Activated CD8-positive, alpha-beta memory T cell treated with anti-CD3 and anti-CD28 coated beads for 24 hours (primary cell): ENCODE measurements at places on chromosomes 13 and 19.

DNA sequence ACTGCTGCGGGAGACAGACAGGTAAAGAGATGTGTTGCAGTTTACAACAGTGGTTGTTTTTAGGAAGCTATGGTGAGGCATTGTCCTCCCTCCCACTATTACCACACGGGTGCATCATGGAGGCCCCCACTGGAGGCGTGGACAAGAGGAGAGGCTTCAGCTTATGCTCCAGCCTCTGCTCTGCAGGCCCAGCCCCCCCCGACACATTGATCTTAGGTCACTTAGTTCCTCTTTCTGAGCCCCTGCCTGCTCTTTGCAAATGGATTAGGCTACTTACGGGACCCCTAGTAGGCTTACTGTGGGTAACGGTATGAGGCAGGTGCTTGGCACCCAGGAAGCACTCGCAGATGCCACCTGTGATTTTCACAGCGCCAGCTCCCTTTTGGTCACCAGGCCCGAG, 123.9 kb downstream of the SLC7A1 start:
- DNase-seq = no peak

- DNase-seq = no peak
These were observed 2.1 kb upstream of the ATP12A start for GRCh38 chr13:24678151-24678550.

GRCh38 chr13:59373341-59373740, 790.4 kb downstream of the DIAPH3 start:
- DNase-seq = no peak

DNA sequence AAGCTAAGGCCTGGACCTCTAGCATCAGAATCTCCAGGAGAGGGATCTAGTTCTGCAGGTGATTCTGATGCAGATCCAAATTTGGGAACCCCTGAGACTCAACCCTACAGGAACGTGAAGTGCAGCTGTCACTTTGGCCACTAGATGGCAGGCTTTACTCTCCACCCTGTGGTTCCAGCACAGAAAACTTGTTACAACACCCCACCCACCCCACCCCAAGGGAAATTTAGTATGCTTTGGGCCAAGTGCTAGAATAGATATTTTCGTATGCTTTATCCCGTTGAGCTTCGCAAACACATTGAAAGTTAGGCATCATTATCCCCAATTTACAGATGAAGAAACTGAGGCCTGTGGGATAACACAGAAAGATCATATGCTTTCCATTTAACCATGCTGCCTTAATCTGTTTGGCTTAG, 232.0 kb downstream of the B3GLCT start:
- DNase-seq = peak; percentile 74

GRCh38 chr19:34482380-34483250, 1.1 kb downstream of the WTIP start:
- no peak for DNase-seq

DNA sequence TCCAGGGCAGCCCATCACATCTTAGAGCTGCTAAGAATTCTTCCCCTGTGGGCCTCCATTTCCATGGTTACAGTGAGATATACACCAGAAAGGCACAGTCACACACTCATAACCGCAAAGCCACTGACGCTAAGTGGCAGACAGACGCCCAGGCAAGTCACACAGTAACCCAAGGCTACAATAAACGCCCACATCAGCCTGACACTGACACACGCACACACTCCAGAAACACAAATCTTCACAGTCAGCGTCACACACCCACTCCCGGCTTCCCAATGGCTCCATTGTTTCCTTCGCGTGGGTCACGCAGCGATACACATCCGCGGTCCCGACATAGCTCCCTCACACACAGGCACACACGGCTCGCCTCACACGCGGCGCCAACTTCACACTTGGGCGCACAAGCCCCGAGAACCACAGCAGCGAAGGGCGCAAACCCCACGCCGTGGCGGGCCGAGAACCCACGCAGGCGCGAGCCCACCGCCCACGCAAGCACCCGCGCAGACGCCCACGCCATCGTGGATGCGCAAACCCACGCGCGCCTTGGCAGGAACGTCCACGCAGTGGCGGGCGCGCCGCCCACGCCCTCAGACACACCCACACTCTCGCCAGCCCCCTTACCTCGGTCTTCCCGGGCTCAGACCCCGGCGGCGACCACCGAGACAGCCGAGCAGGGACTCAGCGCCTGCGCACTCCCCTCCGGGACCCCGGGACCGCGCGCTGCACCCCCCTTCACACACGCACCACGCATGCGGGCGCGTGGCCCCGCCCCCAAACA, at the start of gene ZNF667:
Gene ZNF667, minus strand, starts transcription at position 695 of the 778 bp plus-strand sequence. CDS start 14,975 bp downstream, outside the sequence.
- peak; percentile 67 for DNase-seq

DNA sequence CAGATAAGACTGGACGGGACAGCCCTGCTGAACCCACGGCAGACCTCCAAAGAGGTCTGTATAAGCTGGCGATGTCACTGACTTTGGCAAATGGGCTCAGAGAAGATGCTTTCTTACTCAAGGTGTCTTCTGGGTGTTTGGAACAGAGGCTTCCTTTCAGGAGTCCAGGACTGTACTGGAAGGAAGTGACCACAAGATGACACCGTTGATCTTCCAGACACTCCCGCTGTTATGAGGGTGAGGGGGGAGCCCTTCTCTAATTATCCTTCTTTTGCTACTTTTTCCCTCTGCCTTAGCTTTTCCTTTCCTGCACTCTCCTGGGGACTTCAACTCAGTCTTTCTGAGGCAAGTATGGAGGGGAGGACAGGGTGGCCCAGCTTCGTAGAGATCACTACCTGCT, 65.2 kb upstream of the ZNF599 start:
- DNase-seq = no peak

- no peak for DNase-seq
These were observed 29.5 kb downstream of the COL4A1 start for GRCh38 chr13:110277357-110277975.

GRCh38 chr19:10763828-10764339, 46.0 kb downstream of the DNM2 start:
- DNase-seq = no peak

DNA sequence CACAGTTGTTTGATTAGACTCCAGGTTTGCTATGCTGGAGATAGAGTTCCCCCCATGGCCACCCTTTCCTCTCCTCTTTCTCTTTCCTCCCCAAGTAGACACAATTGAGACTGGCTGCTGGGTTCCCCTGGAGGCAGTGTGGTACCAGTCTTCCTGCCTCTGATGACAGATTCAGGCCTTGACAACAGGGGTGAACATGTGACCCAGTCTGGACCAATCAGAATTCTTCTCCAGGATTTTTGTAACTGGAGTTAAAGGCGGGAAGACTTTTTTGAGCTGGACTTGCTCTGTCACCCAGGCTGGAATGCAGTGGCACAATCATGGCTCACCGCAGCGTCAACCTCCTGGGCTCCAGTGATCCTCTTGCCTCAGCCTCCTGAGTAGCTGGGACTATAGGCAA, 48.7 kb downstream of the CCNE1 start:
- DNase-seq = no peak

DNA sequence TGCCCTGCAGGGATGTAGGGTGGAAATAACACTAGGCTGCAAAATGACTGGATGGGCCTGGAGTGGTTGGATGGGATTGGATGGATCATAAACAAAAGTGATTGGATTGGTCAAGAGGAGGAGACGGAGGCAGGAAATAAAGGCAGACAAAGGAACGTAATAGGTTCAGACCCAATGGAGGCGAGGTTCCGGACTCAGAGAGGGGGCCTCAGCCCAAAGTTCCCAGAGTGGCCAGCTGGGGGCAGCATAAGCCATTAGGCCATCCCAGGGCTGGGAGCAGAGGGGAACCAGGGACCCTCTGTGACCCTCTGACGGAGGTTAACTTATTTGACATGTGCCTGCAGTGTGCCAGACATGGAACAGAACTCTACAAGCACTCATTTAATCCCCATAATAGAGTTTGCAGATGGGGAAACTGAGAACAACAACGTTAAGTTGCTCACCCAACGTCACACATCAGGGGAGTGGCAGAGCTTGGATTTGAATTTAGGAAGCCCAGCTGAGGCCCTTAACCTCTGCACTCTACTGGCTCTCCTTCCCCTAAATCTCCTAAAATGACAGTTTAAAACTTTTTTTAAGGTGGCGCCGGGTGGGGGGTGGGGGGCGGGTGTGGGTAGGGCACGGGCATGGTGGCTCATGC, 15.3 kb upstream of the MAP1S start:
- peak; percentile 92 for DNase-seq

GRCh38 chr19:48752496-48753365, at the start of gene FUT1:
TSS of gene FUT1 (minus strand) at chr19:48752641. CDS start at chr19:48751281, 1,360 bp downstream.
- peak; percentile 72 for DNase-seq

GRCh38 chr19:14135985-14136508, 342 bp downstream of the ASF1B start:
- DNase-seq = no peak

DNA sequence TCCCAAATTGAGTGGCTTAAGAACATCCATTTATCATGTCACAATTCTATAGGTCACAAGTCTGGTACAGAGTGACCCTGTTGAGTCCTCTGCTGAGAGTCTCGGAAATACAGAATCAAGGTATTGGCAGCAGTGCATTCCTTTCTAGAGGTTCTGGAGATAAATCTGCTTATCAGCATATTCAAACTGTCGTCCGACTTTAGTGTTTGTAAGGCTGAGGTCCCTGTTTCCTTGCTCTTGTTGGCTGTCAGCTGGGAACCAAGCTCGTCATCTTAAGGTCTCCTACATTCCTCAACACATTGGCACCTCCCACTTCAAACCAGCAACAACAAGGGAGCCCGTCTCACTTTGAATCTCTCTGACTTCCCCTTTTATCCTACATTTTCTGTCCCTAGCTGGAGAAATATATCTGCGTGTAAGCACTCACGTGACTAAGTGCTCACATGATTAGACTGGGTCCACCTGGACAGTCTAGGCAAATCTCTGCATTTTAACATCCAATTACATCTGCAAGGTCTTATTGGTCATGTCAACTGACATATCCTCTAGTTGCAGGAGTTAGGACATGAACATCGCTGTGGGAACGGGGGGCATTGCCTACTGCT, 886.8 kb downstream of the PCDH9 start:
- no peak for DNase-seq

DNA sequence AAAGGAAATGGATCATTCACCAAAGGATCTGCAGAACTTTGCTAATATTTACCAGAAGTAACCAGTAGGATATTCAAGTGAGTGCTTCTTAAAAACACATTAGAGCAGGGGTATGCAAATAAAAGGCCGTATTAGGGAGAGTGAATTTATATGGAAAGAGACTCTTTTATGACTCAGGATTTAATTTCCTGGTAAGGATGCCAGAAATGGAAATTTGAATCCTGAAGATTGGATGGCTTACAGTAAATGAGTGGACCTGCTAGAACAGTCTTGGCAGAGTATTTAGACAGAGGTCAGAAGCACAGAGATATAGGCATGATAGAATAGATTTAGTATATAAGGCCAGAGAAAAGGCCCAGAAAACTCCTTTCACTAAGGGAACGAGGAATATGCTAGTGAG, 201.6 kb downstream of the SLITRK5 start:
- no peak for DNase-seq

GRCh38 chr13:82747291-82747690, 1135.0 kb downstream of the SLITRK1 start:
- no peak for DNase-seq

- DNase-seq = peak; percentile 33
These were observed 76.2 kb downstream of the SLC15A1 start for GRCh38 chr13:98676239-98676638.

DNA sequence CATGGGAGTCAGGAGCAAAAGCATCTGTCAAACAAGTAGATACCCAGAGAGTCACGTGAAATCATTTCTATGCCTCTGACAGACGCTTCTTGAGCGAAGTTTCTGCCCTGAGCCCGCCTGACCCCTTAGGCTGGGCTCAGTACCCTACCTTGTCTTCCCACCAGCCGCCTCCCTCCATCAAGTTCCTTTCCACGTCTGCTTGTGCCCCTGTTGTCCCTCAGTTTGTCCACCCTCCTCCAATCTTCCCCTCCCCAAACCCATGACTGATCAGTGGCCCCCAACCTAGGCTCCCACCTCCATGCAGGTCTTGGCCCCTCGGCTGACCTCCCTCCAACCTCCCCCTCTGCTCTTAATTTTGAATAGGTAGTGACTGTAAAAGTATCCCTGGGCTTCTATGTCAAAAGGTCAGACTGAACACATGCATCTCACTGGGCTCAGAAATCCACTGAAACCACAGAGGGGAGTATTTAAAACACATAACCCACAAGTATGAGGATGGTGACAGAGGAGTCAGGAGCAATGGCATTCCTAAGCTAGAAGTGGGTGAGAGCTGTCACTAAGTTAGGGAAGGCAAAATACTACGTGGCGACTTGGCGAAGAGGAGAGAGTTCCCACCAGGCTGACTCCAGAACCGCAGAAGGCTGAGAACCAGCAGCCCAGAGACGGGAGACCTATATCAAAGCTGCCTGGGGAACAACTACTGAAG, 1.7 kb upstream of the ZNF446 start:
- no peak for DNase-seq

DNA sequence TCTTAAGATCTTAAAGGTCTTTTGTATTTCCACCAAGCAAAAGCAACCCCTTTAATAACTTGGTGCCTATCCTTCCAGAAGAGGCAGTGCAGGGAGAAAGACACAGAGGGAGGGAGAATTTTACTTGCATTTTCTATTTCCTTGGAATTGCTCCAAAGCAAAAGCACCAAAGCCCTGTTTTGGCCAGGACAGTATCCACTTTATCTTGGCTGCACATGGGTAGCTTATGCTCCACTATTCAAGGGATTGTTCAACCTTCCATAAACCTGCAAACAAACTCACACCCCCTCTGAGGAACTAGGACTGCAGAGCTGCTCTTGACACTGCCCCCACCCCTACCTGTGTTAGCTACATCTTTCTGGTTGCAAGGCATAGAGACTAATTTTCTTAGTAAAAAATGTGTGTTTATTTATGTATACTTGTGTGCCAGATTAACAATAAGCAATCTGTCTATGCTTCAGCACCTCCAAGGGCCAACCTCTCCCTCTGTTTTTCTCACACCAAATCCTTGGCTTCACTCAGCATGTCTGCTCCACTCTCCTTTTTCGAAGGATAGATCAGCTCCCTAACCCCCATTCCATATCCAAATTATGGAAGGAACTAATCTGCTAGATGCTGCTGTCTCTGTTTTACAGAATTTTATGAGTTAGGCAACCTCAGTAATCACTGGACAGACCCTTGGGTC, 68.1 kb upstream of the KLF12 start:
- no peak for DNase-seq

- no peak for DNase-seq
These were observed 35.9 kb downstream of the OXGR1 start for GRCh38 chr13:96958286-96958891.

DNA sequence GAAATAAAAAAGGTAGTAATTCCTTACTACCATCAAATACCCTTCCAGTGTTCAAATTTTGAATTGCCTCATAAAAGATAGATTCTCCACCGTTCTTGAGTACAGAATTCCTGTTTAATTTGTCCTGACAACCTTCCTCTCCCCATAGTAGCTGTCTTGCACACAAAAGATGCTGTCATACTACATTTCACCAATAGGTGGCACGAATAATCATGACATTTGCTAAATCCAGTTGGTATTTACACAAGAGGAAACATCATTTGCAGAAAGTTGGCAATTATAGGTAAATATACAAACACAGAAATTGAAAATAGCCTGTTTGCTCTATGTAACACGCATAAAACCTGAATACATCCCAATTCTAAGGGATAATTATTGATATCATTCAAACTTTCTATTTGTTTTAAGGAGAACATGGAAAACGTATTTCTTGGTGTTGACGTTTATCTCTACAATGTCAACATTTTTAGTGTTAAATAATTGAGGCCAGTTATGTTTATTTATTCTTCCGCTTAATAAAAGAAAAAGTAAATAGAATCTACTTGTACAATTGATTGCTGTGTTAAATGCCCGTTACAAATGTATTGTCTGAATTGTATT, 58.3 kb upstream of the CLDN10 start:
- no peak for DNase-seq

GRCh38 chr13:110124201-110124940, 182.6 kb downstream of the COL4A1 start:
- no peak for DNase-seq
